ENCODE measurements at places on chromosomes 13 and 19.

DNA sequence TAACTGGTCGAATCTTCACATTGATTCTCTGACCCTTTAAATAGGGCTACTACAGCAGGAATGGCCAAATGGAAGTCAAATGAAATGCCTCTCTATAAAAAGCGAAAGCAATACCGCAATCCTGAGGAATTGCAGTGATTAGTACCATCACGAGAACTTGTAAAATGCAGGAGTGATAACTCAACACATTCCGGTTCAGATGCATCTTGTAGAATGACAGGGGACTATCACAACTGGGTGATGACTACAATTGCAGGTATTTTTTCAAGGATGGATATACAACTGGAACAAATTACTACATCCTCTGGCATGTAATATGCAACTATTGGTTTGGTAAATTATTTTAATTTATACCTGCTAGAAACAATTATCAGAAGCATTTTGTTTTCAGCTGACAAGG, 140.4 kb downstream of the PCDH20 start:
- DNase-seq: no peak

GRCh38 chr19:17125062-17125727, 49.6 kb downstream of the MYO9B start:
- no peak for DNase-seq

- DNase-seq: no peak
Observed at GRCh38 chr13:97308735-97309429, 86.7 kb downstream of the MBNL2 start.

DNA sequence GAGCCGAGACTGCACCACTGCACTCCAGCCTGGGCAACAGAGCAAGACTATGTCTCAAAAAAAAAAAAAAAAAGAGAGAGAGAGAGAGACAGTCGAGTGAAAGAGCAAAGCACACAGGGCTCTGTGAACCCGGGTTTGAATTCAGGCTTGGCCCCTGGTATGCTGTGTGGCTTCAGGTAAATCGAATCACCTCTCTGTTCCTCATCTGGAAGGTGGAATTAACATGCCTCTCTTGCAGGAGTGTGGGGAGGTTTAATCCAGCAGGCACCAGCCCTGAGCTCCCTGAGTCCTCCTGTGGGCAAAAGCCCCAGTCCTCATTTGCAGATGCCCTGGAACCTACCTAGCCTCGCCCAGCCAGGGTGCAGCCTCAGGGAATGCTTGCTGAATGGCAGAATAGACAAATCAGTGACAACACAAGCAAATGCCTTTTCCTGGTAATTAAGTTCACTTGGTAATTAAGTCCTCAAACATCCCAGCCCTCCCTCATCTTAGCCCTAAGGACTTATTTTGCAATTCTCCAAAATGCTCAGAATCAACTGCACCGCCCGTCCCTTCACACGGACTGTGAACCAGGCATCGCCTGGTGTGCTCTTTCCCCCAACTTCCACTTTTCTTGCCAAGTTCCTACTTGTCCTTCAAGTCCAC, 4.6 kb upstream of the ZNRF4 start:
- DNase-seq: no peak

GRCh38 chr19:52094526-52095130, 937 bp downstream of the ZNF841 start:
- no peak for DNase-seq

GRCh38 chr19:756236-756635, 5.3 kb downstream of the MISP start:
- no peak for DNase-seq

GRCh38 chr19:41928754-41929535, 696 bp upstream of the ERFL start:
- DNase-seq: no peak

- DNase-seq: no peak
Observed at GRCh38 chr13:87677496-87678371, 6.6 kb downstream of the SLITRK5 start.

DNA sequence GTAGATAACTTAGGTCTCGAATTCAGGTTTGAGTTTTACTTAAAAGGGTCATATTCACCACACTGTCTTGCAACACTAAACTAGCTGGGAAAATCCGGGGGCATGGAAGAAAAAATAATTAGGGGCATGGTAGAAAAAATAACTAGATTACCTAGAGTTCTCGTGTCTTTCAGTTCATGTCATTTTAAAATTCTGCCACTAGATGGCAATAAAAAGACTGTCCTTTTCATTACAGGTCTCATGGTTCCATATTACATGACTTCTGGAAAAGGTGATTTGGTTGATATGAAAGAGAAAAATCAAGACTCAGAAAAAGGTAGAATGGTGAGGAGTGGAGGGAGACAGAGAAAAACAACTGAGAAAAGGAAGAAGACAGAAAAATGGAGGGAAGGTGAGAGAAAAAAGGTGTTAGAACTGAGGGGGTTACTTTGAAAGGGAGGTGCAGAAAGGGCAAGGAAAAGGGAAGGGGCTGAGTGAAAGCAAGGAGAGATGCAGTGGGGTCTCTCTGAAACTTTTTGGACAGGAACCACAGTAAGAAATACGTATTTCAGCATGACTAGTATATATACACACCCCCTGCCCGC, 299.0 kb downstream of the KLF12 start:
- DNase-seq: no peak

DNA sequence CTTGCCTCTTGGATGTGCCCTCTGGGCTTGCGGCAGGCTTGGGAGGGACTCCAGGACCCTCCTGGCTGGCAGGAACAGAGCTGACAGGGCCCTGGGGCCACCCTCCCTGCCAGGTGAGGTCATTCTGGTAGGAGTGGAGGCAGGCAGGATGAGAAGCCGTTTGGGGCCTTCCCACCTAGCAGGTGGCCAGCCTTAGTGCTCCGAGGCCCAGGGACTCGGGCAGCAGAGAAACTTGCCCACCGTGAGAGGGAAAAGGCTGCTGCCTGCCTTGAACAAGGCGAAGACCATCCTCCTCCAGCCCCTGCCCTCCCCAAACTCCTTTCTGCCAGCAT, 8.5 kb downstream of the RFX1 start:
- DNase-seq: no peak

DNA sequence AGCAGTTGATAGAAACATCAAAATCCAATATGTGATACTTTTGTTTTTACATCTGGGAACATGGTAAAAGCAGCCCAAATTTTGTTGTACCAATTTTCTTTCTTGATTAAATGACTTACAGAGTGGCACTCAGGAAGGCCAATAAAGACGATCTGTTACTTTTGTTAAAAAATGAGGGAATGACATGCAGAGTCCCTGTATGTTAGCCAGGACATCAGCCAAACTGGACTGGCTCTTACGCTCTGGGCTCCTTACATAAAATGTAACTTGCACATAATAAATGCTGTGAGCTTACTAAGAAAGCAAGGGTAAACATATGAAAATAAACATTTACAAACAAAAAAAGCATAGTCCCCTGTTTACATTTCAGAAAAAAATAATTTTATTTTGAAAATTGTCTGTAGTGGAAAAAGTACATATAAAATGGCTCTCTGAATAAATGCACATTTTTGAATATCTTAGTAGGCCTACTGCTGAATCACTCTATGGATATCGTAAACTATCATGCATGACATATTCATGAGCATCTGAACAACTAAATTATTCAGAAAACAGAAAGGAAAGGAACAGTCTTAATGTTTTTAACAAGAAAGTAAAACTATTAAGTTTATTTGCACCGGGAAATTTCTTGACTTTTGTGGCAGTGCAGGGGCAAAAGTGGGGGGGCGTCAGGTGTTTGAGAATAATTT, 534.5 kb downstream of the KCTD12 start:
- no peak for DNase-seq

DNA sequence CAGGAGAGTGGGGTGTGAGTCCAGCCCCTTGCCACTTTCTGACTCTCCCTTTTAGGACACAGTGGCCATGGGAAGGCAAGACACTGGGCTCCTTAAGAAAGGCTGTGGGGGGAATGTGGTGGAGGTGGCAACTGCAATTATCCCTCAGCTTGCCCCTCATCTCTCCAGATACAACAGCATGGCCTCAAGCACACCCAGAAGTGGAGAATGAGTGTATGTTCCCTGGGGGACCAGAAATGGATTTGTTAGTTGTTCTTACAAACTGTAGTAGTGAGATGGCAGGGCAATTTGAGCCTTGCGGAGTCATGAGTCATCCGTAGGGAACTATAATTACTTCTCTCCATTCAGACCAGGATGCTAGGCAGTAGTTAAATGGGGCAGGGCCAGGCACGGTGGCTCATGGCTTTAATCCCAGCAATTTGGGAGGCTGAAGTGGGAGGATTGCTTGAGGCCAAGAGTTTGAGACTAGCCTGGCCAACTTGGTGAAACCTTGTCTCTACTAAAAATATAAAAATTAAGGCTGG, 25.6 kb upstream of the CXCL17 start:
- no peak for DNase-seq

GRCh38 chr13:110965038-110965754, 50.3 kb upstream of the ANKRD10 start:
- DNase-seq: no peak

DNA sequence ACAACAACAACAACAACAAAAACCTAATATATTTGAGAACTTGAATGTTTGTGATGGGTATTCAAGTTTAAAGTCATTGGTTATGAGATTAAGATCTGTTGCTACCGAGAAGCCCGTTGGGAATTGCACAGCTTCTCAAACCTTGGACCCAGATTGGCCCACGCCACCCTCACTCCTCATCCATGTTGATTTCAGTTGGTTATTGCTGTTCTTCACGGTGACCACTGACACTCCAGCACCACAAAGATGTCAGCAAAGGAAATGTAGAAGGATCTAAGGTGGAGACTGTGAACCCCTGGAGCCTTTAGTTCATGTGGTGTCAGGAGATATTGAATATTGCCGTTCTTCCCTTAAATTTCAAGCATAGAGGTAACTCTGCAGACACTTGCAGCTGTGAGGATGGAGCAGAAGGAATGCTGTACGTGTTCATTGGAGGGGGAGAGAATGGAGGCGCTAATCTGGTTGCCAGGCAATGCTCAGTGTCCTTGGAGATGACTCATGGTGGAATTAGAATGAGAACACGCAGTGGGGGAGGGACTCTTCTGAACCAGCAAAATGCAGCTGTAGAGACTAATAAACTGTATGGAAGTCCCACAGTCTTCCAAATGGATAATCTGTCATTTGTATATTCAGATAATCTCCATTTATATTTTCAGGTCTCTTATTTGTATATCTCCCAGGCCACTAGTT, 20.8 kb upstream of the ZNF835 start:
- no peak for DNase-seq

GRCh38 chr13:40586886-40587565, 79.4 kb downstream of the FOXO1 start:
- DNase-seq: no peak

GRCh38 chr13:70955887-70956286, 847.6 kb upstream of the KLHL1 start:
- DNase-seq: no peak

DNA sequence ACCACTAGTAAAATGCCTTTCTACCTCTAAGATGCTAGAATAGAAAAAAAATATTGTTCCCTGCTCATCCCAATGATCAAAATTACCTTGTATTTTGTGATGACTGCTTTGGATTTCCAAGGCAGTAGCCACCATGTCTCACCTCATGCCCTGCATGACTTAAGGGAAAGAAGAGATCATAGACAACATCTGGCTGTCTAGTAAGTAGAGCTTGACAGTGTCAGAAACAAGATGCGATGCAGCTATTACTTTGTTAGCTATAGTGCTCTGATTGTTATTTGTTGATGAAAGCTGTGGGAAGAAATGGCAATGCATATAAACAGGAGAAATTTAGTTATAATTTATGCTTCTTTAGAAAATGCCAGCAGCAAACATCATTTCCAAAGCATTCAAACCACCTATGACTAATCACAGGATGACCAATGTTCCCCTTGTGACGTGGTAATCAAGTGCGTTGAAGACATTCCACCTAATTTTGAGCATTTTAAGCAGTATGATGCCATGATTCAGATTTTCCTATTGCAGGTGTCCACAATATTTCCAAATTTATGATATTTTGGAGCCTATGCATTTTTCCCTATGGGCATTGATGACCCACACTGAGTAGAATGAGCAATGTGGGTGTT, 308.3 kb downstream of the KCNRG start:
- DNase-seq: no peak

DNA sequence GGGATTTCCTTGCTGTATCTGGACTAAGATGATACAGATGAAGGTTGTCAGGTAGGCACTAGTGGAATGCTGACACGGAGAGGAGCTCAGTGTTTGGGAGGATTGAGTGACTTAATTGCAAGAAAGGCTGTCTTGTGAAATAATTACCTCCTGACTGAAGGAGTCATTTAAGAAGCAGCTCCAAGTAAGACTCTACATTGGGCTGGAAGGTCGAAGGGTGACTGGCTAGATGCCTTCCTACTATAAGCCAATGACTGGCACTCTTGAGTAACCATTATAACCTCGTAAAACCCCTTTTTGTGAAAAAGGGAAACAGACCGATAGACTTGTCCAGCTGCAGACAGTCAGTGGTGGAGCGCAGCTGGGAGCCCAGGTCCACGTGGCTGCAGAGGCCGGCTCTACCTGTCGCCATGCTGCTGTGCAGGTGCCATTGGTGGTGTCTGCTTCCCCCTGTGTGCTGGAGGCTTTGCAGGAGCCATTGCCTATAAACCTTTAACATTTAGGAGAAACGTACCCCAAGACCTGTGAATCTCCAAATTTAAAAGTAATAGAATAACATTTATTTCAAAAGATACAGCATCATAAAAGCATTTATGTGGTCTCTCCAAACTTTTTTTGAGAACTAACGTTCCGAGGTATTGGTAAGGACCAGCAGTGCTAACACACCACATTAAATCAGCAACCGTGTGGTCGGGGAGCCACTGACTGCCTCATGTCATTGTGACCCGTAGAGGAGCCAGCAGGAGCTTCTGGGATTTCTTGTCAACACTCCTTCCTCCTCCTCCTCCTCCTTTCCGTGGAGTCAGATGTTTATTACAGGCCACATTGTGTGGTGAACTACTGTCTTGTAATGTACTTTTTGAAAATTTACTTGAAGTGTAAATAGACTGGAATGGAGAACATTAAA, 80.4 kb upstream of the TEX29 start:
- DNase-seq: no peak

GRCh38 chr19:22918221-22918620, 84.8 kb downstream of the ZNF728 start:
- DNase-seq: no peak

DNA sequence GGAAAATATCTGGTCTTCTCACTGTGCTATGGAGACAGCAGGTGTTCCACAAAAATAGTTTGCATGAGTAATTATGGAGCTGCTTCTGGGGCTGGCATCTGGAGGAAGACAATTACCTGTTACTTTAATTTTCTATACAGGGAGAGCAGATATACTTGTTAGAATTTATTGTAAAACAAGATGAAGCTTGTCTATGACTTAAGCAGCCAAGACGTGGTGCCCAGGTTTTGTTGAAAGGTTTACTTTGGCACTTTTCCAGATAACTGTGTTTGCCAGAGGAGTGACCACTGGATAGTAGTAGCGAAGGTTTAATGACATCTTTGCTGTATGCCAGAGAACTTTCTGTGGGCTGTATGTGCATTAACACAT, 134.5 kb upstream of the KL start:
- DNase-seq: no peak

GRCh38 chr13:113906571-113906970, 42.7 kb upstream of the GAS6 start:
- peak; percentile 18 for DNase-seq
